ENCODE measurements at places on chromosomes 2 and 18.

- no peak for DNase-seq
Measured at GRCh38 chr18:58882044-58882443, 17.4 kb downstream of the ZNF532 start.

- DNase-seq = no peak
Measured at GRCh38 chr2:200278694-200279316, 27.7 kb upstream of the SPATS2L start.

DNA sequence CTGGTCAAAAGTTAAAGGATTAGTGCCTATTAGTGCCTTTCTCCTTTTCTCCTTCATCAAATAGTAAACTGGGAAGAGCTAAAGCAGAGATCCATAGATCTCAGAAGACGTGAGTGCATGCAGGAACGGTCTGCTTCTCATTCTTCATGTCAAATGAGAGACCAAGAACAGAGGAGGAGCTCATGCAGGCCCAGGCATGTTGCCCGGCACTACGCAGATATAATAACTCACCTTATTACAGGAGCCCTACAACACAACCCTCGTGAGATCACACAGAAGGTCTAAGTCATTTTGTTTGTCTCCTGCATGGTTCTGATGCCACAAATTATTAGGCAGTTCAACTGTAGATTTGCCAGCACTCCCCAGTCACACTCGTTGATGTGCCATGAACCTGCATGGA lies 71.8 kb downstream of the CMPK2 start:
- DNase-seq = no peak

GRCh38 chr2:215698566-215698965 lies 262.7 kb upstream of the FN1 start:
- DNase-seq = no peak

- no peak for DNase-seq
Measured at GRCh38 chr2:69582582-69583176, 60.9 kb downstream of the AAK1 start.

- DNase-seq = no peak
Measured at GRCh38 chr2:172735582-172736423, at the start of gene RAPGEF4. Gene RAPGEF4, plus strand, starts transcription at chr2:172735845. Its CDS starts 139 bp downstream, at chr2:172735984.

DNA sequence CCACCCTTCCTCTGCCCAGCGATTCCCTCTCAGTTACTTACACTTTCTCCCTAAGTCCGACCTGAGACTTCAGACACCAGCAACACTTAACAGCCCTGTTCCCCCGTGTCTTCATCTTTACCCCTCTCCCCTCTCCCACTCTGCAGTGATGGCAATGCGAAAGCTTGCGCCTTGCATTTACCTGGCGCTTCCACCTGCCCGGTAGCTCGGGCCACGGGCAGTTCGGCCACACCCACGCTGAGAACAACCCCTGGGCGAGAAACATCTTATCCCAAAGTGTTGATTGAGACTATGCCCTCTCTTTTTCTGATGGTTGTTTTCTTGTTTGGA lies 558 bp downstream of the DNAJC10 start:
- DNase-seq = no peak

DNA sequence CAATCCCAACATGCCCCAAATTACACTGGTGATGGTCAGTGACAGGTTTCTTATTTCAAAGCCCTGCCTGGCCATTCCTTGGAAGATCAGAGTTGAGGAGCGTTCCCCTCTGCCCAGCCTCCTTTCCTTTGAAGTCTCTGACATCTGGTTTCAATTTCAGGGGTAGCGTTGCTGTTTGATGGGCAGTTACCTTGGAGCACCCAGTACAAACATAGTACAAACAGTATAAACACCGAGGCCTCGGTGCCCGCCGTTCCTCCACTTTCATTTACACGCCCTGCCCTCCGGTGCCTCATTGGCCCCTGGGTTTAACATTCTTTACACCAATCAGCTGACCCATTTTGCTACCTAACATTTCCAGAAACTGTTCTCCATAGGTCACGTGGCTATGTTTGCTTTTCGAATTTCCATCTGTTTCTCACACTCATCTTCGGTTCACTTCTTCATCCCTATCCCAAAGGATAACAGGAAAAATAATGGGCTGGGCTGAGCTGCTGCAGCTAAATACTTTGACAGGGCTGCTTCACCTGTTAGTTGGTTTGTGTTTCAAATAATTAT lies 65.6 kb downstream of the NRP2 start:
- DNase-seq = no peak

DNA sequence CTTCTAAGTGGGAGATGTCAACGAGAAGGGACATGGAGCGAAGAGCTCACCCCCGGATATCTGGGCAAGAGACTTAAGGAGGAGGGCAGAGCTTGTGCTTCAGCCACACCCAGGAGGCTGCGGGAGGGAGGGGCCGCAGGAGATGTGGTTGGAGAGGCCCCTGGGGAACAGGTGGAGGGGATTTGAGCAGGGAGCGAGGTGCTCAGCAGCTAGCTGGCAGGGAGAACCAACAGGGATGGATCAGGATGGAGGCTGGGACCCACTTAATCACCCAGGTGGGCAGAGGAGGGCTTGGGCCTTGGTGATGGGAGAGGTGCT lies 78.3 kb downstream of the MBP start:
- DNase-seq = no peak

- no peak for DNase-seq
Measured at GRCh38 chr2:241607162-241607885, 29.6 kb downstream of the THAP4 start.

DNA sequence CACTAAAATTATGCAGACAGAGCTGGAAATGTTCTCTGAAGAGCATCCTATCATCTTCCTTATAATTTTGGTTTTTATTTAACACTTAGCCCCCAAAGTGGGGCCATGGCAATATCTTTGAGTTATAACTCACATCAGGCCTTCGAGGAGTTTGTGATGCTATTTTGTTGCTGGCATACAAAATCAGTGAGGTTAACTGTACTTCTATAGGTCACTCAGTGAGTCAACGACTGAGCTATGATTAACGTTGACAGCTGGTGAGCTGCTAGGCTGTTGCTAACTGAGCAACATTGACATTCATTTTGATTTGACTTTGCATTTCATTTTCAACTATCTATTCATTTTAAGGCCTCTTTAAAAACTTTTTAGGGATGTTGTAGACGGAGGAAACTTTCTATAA lies 50.0 kb downstream of the GPD2 start:
- no peak for DNase-seq

GRCh38 chr18:24103320-24104021 lies 35.4 kb upstream of the CABYR start:
- DNase-seq = no peak

- DNase-seq = peak; percentile 45
Measured at GRCh38 chr2:227890495-227891079, 19.2 kb downstream of the DAW1 start.

GRCh38 chr2:5766056-5766455 lies 73.9 kb downstream of the SOX11 start:
- DNase-seq = no peak

DNA sequence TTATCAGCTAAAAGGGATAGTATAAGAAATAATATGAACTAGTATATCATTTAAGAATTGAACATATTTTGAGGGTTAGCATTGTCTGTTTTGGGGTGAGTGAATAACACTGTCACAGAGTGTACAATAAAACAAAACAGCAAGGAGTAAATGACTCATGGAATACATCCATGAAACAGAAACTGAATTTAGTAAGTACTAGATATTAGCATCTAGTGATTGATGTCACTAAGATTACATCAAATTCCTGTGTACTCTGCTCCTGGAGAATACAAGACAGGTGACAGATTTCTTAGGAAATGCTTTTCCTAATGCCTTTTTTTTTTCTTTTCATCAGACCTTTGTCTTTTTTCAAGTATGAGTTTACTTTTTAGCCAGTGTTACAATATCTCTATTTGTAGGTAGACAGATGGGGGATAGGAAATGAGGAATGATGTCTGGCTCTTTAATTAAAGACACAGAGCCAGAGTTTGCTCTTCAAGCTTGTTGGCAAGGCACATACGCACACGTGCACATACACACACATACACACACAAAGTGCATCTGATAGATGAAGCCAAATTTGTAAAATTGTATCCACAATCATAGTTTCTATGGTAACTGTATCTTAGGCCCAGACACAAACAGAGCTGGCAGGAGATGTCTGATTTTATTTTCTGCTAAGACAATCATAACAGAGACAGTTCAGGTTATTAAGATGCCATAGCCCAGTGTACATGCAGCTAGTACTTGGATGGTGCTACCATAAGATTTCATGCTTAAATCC lies 138.2 kb upstream of the NRP2 start:
- DNase-seq = no peak

DNA sequence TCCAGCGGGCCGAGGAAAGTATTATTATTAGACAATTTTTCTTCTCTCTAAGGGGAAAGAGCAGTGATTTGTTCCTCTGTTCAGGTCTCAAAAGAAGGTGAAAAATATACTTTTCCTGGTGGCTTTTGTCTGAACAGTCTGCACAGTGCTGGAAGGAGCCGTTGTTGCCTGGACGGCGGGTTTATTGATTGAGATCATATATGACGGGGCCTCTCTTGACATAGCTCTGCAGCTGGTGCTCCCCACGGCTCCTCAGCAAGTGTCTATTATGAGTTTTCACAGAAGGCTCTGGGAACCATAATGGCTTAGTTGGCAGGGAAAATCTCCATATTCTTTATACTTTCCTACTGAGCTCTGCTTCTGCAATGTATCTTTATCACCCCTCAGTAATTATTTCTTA lies 42.9 kb downstream of the FSHR start:
- DNase-seq = no peak

DNA sequence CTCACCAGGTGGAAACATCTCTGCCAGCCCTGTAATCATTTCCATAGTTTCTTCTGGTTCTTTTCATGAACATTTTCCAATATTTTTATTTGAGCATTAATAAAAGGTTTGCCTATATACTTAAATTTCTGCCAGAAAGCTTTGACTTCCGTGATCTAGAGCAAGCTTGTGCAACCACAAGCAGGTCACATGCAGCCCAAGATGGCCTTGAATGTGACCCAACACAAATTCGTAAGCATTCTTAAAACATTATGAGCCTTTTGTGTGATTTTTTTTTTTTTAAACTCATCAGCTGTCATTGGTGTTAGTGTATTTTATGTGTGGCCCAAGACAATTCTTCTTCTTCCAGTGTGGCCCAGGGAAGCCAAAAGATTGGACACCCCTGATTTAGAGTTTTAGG lies 51.6 kb downstream of the NEDD4L start:
- DNase-seq = no peak

- no peak for DNase-seq
Measured at GRCh38 chr2:32882816-32883810, 63.6 kb upstream of the LTBP1 start.

DNA sequence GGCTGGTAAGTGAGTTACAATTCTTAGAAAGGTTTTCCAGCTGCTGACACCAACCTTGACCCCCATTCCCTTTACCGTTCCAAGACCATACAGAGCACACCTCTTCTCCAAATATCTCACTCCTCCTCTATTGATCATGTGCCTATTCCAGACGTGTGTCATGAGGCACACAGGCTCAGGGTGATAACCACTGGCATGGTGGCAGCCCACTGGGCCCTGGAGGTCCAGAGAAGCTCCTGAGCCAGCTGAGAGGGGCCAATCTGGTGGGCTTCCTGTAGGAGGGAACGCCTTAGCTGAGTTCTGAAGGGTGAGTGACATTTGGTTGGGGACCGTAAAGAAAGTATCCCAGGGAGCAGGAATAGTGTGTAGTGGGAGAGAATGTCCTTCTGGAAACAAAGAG lies 28.3 kb downstream of the ZAP70 start:
- no peak for DNase-seq

GRCh38 chr18:905948-906415 lies 1.3 kb downstream of the ADCYAP1 start:
- DNase-seq = no peak

DNA sequence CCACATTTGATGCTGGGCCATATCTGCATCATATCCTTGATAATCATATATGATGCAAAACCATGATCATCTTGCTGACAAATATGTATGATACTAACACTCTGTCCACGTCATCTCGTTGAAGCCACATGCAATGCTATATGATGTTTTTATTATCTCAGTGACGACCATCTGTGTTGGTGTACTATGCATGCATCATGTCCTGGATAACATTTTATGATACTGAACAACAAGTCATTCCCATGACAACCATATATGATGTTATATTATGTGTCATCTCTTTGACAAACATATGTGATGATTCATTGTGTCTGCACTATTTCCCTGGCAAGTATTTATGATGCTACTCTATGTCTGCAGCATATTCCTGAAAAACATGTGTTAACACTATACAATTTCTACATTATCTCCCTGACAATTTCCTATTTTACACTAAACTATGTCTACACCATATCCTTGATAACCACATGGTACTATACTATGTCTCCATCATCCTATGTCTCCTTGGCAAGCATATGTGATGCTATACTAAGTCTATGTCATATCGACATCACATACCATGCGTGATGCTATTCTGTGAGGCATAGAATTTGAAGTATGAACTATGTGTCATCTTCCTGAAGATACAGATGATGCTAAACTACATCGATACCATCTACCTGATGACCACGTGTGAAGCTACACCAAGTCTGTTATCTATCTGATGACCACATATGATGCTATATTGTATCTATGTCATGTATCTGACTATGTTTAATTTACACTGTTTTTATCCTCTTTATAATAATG lies 37.0 kb downstream of the DAW1 start:
- no peak for DNase-seq

DNA sequence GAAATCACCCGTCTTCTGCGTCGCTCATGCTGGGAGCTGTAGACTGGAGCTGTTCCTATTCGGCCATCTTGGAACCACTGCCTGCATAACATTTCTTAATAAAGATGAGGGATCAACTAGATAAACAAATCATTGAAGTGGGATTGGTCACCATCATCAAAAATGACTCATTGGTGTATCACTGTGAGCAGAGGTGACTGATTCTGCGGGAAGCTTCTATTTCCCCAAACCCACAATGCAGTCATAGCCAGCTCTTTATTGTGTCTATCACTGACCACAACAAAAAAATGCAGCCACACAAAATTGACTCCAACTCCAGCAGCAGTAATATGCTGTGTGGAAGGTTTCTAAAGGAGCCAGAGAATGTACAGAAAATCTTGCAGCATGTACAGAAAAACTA lies 630.7 kb upstream of the HS6ST1 start:
- no peak for DNase-seq

DNA sequence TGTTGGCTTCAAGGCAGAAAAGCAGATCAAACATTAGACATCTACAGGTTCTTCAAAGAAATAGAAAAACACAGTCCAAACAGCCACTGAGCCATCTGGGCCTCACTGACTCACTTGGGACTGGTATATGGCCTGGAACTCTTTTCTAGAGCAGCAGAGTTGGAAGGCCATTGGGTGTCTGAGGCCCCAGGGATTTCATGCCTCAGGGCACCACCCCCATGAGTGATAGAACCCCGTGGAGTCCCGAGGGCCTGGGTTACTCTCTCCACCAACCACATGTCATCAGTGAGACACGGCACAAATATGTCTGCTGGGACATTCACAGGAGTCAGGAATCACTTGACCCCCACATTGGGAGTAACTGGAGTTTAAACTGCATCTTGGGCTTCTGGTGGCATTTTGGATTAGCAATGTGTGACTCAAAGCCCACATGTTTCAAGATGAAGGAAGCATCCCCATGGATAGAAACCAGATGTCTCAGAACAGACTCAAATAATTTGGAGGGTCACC lies 44.0 kb downstream of the CAPN13 start:
- DNase-seq = no peak

- DNase-seq = no peak
Measured at GRCh38 chr2:105113616-105114291, 75.9 kb downstream of the MRPS9 start.

- no peak for DNase-seq
Measured at GRCh38 chr2:121699421-121700333, 37.0 kb downstream of the NIFK start.

GRCh38 chr18:12934454-12935071 lies 13.2 kb upstream of the SEH1L start:
- no peak for DNase-seq

GRCh38 chr2:38500283-38500634 lies 102.5 kb downstream of the HNRNPLL start:
- DNase-seq = no peak

GRCh38 chr18:55588870-55589595 lies 1.0 kb upstream of the TCF4 start:
- no peak for DNase-seq

Data from NCI-H1417 treated with DMSO at 0.1 percent for 48 hours (cell line).